ENCODE measurements at places on chromosomes 13 and 19. TPM values are rescaled to one million over a fixed set of nuclear protein-coding genes. Genes with fewer than 3 reads are reported as not detected.
A peak's percentile ranks its signal among the peaks of the same experiment; 100 is the strongest.

DNA sequence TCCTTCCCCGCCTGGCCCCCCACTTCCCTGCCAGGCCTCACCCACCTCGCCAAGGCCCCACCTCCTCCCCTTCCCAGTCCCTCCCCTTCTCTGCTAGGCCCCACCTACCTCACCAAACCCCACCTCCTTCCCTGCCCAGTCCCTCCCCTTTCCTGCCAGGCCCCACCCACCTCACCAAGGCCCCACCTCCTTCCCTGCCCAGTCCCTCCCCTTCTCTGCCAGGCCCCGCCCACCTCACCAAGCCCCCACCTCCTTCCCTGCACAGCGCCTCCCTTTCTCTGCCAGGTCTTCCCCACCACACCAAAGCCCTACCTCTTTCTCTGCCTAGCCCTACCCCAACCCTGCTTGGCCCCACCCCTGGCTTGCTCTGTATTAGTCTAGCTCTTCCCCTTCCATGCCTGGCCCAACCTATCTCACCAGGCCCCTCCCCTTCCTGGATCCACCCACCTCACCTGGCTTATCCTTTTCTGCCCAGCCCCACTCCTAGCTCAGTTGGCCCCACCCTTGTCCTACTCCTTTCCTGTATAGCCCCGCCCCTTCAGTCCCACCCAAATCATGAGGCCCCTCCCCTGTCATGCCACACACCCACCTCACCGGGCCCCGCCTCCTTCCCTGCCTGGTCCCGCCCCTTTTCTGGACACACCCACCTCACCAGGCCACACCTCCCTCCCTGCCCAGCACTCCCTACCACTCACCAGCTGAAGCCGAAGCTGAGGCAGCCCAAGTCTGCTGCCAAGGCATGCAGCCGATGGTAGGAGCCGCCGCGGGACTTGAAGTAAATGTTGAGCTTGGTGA lies 16.2 kb downstream of the CERS1 start:
- peak; percentile 91 for DNase-seq

Gene NRTN
- 1.7 TPM for total RNA-seq

Gene CYSLTR2
- total RNA-seq, result 0.27 TPM

DNA sequence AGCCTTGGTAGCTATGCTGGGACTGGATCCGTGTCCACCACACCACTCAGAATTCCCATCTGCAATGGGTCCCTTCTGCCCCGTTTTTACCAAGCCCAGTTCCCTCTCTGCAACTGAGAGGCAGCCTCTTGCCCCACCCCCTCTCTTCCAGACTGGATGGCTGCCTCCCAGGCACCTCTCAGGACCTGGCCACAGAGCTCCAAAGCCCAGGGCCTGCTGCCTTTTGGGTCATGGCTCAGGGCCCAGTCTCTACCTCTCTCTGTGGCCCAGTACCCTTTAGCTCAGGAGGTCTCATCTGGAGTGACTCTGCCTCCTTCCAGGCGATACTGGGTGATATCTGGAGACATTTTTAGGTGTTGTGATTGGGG lies 10.3 kb upstream of the ZBTB7A start:
- peak; percentile 22 for DNase-seq
